ENCODE measurements at places on chromosomes 4 and X. TPM values are rescaled to one million over a fixed set of nuclear protein-coding genes. Genes with fewer than 3 reads are reported as not detected.

DNA sequence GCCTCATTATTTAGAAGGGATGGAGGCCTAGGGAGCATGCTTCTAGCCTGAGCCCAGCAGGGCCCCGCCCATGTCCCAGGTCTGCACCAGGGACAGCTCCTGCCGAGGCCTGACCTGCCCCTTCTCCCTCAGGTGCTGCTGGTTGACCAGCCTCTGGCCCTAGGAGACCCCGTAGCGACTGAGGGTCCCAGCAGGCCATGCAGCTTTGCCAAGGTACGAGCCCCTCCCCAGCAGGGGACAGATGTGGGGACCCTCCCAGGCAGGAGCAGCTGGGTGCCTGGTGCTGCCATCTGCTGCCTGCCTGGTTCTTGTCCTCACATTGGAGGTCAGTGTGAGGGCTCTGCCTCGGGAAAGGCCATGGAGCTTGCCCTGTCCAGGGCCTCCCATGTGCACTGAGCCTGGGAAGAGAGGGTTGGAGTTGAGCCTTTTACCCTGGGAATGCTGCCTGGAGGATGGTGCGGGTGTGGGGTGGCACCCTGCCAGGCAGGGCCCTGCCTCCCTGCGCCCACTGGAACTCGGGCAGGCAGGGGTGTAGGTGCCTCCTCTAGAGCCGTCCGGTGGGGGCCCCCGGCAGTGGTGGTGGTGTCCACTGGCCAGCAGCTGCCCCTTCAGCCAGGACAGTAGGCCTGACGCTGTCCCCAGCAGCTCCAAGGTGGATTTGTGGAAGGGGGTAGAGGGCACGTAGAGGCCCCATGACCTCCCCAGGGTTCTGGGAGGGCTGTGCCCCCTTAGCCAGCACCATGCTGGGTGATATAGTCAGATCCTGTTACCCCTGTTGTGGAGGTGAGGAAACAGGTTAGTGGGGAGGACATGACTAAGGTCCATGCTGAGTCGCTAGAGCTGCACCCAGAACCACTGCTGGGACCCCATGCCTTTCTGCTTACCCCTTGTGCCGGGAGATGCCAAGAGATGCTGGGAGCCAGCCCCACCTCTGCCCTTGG lies 2.2 kb upstream of the MSANTD1 start:
- H3K4me3 ChIP-seq, result no peak overlapping the region
- H3K27me3 ChIP-seq, result no peaks in the 10 kb centered on the region
- H3K36me3 ChIP-seq, result peaks cover 10% of the 10 kb centered on the region
- DNase-seq, result no peak

DNA sequence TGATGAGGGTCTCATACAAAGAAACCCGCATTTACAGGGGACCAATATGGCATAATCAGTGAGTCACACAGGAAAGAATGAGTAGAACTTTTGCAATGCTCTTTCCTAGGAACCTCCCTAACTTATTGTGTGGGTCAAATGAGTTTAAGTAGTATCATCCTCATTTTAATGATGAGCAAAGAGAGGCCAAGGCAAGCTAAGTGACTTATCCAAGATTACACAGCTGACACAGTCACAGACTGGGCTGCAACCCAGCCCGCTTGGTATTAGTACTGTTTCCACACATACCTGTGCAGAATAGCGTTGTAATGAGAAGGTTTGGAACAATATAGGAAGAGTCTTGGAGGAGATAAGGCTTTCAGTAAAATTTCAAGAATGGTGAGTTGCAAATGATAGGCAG lies 91.0 kb upstream of the PPP1R2C start:
- H3K4me1 ChIP-seq, result no peaks in the 10 kb centered on the region
- H3K27me3 ChIP-seq, result no peaks in the 10 kb centered on the region
- H3K4me3 ChIP-seq, result no peak overlapping the region
- DNase-seq, result no peak
- H3K27ac ChIP-seq, result no peak overlapping the region

GRCh38 chr4:118905566-118905965 lies 16.9 kb downstream of the SYNPO2 start:
- H3K36me3 ChIP-seq, result no peaks in the 10 kb centered on the region
- H3K27ac ChIP-seq, result no peak overlapping the region
- DNase-seq, result peak; percentile 57
- H3K27me3 ChIP-seq, result no peaks in the 10 kb centered on the region

DNA sequence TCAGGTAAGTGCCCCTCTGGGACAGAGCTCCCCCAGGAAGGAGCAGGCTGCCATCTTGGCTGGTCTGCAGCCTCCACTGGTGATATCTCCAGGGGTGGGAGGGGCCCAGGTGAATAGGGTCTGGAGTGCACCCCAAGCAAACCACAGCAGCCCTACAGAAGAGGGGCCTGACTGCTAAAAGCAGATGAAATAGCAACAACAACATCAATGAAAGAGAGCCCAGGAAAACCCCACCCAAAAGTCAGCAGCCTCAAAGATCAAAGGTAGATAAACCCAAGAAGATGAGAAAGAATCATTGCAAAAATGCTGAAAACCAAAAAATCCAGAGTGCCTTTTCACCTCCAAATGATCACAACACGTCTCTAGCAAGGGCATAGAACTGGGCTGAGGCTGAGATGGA lies 92.5 kb upstream of the PAGE3 start:
- H3K27me3 ChIP-seq, result no peaks in the 10 kb centered on the region
- DNase-seq, result no peak
- no peak overlapping the region for H3K27ac ChIP-seq
- H3K36me3 ChIP-seq, result no peaks in the 10 kb centered on the region
- H3K4me1 ChIP-seq, result no peaks in the 10 kb centered on the region

GRCh38 chrX:117838581-117839331 lies 277.9 kb downstream of the KLHL13 start:
- H3K4me1 ChIP-seq, result no peaks in the 10 kb centered on the region
- no peak overlapping the region for H3K4me3 ChIP-seq
- no peaks in the 10 kb centered on the region for H3K36me3 ChIP-seq
- H3K27ac ChIP-seq, result no peak overlapping the region
- no peak for DNase-seq

DNA sequence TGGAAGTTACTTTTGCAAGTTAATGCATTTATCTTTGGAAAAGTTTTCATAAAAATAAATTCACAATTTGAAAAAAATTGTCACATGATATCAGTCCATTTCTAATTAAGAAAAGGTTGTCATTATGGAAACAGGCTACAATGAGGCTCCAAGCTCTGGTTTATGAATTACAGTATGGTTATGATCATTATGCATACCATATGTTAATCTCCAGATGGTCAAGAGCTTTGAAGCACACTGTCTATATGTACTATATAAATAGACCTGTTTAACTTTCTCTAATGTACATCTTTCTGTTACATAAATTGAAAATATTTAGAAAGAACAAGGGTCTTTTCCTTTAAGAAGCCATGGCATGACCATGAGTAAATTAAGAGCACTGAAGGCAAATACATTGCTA lies 2338.8 kb downstream of the PCDH7 start:
- H3K4me3 ChIP-seq, result no peak overlapping the region
- no peak overlapping the region for H3K27ac ChIP-seq
- no peak for DNase-seq
- no peaks in the 10 kb centered on the region for H3K27me3 ChIP-seq
- H3K4me1 ChIP-seq, result no peaks in the 10 kb centered on the region

DNA sequence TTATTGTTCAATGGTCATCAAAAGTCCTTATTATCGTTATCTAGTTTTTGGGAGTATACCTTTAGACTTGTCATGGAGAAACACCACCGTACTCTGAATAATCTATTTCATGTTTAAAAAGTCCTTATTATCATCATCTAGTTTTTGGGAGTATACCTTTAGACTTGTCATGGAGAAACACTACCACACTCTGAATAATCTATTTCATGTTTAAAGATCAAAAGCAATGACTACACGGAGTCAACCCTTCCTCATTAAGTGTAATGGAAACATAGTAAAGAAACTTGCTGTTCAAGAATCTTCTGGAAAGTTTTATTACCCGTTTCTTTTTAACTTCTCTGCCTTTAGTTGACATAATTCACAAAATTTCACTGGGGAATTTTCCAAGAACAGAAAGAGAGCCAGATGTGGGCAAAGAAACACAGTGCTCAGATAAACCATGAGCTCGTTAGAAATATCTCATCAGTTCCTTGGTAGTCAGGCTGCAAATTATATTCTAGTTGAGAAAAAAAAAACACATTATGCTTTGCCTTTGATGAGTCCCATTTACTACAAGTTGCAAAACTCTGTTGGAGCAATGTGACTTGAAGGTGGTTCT lies 158.8 kb downstream of the AFAP1 start:
- H3K4me3 ChIP-seq, result no peak overlapping the region
- H3K4me1 ChIP-seq, result peaks cover 24% of the 10 kb centered on the region
- DNase-seq, result no peak
- peaks cover 64% of the 10 kb centered on the region for H3K36me3 ChIP-seq
- no peak overlapping the region for H3K27ac ChIP-seq
- H3K27me3 ChIP-seq, result no peaks in the 10 kb centered on the region

DNA sequence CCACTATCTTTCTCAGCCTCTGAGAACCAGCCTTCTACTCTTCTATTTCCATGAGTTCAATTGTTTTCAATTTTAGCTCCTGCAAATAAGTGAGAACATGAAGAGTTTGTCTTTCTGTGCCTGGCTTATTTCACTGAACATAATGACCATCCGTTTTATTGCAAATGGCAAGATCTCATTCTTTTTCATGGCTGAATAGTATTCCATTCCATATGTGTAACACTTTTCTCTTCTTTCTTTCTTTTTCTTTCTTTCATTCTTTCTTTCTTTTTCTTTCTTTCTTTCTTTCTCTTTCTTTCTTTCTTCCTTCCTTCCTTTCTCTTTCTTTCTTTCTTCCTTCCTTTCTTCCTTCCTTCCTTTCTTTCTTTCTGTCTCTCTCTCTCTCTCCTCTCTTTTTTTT lies 228.7 kb downstream of the SHOX start:
- H3K27me3 ChIP-seq, result no peaks in the 10 kb centered on the region
- DNase-seq, result no peak
- H3K36me3 ChIP-seq, result no peaks in the 10 kb centered on the region
- no peak overlapping the region for H3K4me3 ChIP-seq
- no peaks in the 10 kb centered on the region for H3K4me1 ChIP-seq
- H3K27ac ChIP-seq, result no peak overlapping the region

GRCh38 chr4:54226404-54227255 lies 2.5 kb upstream of the PDGFRA start:
- DNase-seq, result peak; percentile 86
- peak overlapping the region; percentile 89 for H3K4me3 ChIP-seq
- no peaks in the 10 kb centered on the region for H3K27me3 ChIP-seq

DNA sequence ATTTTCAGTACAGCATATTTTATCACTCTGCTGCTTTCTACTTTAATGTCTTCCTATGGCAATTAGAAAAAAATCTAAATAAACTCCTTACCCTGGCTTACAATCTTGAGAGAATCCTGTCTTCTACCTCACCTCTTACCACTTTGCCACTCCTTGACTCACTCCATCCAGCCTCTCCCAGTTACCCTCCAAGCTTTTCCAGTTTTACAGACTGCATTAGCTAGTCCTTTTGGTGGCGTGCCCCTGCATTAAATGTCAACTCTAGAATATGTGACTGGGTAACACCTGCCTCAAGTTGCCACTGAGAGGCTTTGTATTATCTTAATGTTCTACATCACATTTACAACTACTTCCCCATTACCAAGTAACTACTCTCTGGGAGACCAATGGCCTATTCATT lies 7.5 kb upstream of the CDKL2 start:
- DNase-seq, result no peak
- H3K4me1 ChIP-seq, result peaks cover 4% of the 10 kb centered on the region
- H3K4me3 ChIP-seq, result no peak overlapping the region
- no peak overlapping the region for H3K27ac ChIP-seq

- no peaks in the 10 kb centered on the region for H3K4me1 ChIP-seq
- H3K36me3 ChIP-seq, result no peaks in the 10 kb centered on the region
- H3K27me3 ChIP-seq, result no peaks in the 10 kb centered on the region
- DNase-seq, result no peak
Measured at GRCh38 chrX:23394421-23394820, 59.8 kb downstream of the PTCHD1 start.

DNA sequence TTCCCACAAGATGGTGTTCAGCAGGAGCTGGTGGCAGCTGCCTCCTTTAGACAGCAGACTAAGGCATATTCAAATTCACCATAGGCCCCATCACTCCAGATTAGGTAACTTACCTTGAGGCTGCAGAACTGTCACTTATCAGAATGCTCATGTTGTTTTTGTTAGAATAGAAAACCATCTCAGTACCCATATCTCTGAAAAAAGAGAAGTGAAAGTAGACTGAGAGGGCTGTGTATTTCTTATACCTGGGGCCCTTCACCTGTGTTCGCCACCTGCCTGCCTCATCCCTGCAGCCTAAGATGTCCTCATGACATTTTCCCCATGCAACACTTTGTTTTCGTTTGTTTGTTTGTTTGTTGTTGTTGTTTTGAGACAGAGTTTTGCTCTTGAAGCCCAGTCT lies 32.9 kb upstream of the SPRY1 start:
- no peak overlapping the region for H3K4me3 ChIP-seq
- no peaks in the 10 kb centered on the region for H3K27me3 ChIP-seq
- no peak overlapping the region for H3K27ac ChIP-seq
- H3K4me1 ChIP-seq, result peaks cover 5% of the 10 kb centered on the region

DNA sequence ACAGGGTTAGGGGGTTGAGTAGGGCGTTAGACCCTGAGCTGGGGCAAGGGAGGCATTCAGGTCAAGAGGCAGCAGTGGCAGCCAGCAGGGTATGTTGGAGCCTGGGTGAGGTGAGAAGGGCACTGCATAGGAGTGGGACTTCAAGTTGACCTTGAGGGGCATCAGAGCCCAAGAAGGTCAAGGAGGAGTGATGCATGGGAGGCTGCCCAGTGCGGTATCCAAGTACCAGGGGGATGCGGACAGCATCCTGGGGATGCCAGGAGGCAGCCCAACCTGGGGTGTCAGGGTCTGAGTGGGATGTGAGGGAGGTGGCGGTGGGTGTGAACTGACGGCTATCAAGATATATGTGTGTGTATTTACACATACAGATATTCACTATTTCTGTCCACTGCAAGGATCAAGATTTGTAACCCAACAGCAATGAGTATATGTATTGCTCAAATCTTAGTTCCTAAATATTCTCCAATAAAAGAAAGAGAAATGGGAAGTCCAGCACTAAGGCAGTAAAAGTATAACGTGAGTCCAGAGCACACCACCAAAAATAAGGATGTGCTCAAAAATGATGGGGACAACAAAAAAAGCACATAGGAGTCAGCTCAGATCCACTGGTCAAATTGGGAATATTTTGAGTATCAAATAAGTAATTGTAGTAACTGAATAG lies 9.8 kb upstream of the DCLK2 start:
- H3K4me1 ChIP-seq, result peaks cover 5% of the 10 kb centered on the region
- H3K27ac ChIP-seq, result no peak overlapping the region
- DNase-seq, result no peak
- no peaks in the 10 kb centered on the region for H3K36me3 ChIP-seq

- H3K27me3 ChIP-seq, result no peaks in the 10 kb centered on the region
- no peaks in the 10 kb centered on the region for H3K36me3 ChIP-seq
- DNase-seq, result no peak
- H3K4me1 ChIP-seq, result no peaks in the 10 kb centered on the region
- no peak overlapping the region for H3K27ac ChIP-seq
Measured at GRCh38 chr4:95249426-95250021, 299.2 kb downstream of the UNC5C start.

- DNase-seq, result no peak
- H3K4me1 ChIP-seq, result no peaks in the 10 kb centered on the region
- no peaks in the 10 kb centered on the region for H3K36me3 ChIP-seq
Measured at GRCh38 chr4:20341134-20341738, 89.5 kb downstream of the SLIT2 start.

Gene CLGN
- polyA plus RNA-seq, result 0.55 TPM

Gene ASMT
- not detected for polyA plus RNA-seq

Gene CSAG1
- polyA plus RNA-seq, result not detected

Gene SHISA3
- polyA plus RNA-seq, result 0.77 TPM

Gene RS1
- polyA plus RNA-seq, result not detected

Gene CENPI
- polyA plus RNA-seq, result 5.5 TPM
